Keratinocyte (primary cell): ENCODE measurements at places on chromosomes 7 and 10.

GRCh38 chr10:127834791-127835190 is 58.0 kb downstream of the CLRN3 start:
- no peak for DNase-seq

DNA sequence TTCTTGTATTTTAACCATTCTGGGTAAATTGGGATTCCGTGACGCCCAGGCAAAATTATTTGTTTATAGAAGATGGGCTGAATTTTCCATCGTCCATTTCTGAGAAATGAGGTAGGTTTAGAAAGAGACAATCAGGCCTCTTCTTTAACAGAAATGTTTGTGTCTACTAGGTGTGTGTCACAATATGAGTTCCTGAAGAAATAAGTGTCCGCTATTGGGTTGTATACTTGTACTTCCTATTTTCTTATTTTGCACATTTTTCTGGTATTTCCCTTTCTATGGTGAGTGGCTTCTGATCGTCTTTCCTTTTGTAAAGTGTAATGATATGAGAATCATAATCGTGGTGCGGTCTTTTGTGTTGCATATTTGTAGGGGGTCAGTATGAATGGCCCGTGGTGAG is 83.9 kb downstream of the TCF7L2 start:
- DNase-seq = no peak

- DNase-seq = no peak
Measured at GRCh38 chr7:15317215-15317614, 244.6 kb downstream of the AGMO start.

- DNase-seq = no peak
Measured at GRCh38 chr10:72329290-72330068, 25.2 kb downstream of the DNAJB12 start.

GRCh38 chr10:26423722-26424121 is 14.4 kb upstream of the APBB1IP start:
- DNase-seq = no peak

- DNase-seq = no peak
Measured at GRCh38 chr10:69965919-69966662, 86.6 kb upstream of the MACROH2A2 start.

DNA sequence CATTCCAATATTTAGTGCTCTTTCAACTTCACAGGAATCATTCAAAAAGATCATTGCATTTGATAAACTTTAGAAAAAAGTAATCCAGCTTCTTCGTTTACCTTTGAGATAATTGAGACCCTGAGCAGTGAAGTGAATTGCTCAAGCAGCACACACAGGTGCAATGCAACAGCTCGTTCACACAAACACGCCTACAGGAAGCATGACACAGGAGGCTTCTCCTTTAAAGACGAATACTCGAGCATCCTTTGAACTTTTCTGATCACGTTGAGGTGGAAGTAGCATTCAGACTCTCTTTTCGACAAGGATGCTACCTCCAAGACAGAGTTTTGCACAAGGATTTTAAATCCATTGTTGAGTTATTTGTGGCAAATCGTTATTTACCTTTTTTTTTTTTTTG is 18.0 kb upstream of the RSU1 start:
- DNase-seq = no peak

DNA sequence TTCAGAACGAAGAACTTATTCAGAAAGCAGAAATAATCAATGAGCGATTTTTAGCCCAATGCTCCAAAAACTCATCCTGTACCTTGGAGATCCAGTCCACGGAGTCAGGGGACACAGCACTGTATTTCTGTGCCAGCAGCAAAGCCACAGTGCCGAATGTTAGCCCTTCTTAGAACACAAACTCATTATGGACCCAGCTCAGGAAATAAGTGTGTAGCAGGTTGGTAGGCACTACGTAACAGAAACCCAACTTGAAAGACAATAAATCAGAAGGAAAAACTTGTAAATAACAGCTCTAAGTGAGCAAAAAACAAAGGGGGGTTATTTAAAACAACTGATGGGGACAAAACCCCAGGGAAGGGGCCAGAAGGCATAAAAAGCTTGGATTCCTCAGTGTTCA is 112.0 kb upstream of the PRSS1 start:
- DNase-seq = no peak

DNA sequence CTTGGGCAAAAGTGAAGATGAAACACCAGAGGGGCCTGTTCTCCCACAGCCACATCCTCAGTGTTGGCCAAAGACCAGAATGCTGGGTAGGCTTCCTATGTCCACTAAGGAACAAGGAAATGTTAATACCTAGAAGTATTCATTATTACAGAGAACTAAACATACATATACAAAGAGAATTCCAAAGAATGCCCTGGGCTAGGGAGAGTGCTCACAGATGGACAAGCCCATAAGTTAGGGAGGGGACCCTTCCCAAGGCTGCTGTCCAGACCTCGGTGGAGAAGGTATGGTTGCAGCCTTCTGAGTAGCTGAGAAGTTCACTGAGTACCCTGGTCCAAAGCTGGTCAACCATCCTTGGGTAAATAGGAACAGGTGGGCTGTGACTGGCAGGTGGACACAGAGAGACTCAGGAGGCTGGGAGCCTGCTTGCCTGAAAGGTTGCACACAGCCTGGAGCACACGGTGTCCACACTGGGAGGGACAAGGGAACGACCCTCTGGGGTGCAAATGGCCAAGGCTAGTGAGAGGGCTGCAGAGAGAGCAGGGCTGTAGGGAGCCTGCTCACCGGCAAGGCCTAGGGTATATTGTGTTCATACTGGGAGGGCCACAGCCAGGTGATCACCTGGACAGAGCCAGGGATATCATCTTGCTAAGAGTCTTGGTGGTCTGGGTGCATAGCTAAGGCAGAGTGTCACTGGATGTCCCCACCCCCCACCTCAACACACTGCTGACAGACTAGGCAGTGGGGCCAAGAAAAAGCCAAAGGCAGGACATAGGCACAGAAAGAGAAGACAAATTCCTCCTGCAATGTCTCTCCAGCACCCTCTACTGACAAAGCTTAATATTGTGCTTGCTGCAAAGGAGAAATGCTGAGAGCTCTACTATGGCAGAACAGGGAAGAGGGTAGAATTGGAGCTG is 40.3 kb downstream of the CPVL start:
- DNase-seq = no peak

DNA sequence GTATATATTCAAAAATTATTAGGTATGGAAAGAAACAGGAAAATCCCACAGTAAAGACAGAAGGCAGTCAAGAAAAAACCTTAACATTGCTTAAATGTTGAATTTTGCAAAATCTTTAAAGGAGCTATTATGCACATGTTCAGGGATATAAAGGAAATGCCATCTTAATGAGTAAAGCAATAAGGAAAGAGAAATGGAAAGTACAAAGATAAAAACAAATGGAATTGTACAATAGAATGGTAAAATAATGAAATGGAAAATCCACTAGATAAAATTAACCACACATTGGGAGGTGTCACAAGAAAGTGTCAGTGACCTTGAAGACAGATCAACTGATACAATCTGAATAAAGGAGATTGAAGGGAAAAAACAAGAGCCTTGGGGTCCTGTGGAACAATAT is 82.0 kb downstream of the KIF20B start:
- DNase-seq = no peak

- no peak for DNase-seq
Measured at GRCh38 chr7:8831376-8831775, 398.0 kb downstream of the NXPH1 start.

- DNase-seq = no peak
Measured at GRCh38 chr10:117552701-117553141, 10.2 kb downstream of the EMX2 start.

DNA sequence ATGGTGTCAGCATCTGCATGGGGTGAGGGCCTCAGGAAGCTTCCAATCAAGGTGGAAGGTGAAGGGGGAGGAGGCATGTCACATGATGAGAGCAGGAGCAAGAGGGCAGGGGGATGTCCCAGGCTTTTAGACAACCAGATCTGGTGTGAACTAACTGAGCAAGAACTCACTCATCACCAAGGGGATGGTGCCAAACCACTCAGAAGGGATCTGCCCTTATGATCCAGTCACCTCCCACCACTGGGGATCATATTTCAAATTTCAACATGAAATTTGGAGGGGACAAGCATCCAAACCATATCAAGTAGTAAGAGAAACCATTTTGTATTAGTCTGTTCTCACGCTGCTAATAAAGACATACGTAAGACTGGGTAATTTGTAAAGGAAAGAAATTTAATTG is 33.6 kb downstream of the THNSL1 start:
- DNase-seq = no peak

- DNase-seq = no peak
Measured at GRCh38 chr10:8095959-8096358, 41.5 kb downstream of the GATA3 start.

DNA sequence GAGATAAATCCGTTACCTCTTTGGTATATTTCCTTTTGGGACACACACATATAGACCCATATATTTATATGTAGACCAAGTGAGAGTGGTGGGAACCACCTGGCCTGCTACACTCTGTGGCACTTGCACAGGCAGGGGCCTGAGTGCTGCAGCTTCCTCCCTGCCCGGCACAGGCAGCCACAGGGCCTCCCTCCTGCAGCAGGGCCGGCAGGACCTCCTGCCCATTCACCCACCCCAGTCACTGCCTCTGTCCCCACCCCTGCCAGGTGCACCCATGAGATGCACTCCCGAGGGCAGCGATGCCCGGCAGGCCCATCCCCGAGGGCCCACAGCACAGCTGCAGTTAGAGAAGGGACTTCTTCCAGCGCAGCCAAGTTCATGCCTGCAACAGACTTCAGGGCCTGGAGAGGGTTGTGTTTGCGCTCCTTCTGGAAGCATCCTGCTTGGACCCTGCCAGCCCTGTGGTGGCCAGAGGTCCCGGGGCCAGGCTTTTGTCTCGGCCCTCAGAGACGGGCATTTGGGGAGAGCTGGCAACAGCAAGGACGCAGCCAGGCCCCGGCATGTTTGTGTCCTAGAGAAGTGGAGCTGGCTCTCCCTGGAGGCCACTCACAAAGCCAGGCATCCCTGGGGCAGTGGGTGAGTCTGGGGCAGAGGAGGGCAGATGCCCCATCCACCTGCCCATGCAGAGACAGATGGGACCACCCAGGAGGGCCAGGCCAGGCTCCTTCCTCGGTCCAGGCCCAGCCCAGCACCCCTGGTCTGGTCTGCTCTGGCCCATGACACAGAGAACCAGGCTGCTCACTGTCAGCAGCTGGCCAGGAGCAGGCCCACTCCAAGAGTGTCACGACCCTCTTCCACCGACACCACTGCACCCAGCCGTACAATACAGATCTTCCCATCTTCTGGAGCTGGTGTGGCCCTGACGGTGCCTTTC is 41.4 kb downstream of the PWWP2B start:
- no peak for DNase-seq

DNA sequence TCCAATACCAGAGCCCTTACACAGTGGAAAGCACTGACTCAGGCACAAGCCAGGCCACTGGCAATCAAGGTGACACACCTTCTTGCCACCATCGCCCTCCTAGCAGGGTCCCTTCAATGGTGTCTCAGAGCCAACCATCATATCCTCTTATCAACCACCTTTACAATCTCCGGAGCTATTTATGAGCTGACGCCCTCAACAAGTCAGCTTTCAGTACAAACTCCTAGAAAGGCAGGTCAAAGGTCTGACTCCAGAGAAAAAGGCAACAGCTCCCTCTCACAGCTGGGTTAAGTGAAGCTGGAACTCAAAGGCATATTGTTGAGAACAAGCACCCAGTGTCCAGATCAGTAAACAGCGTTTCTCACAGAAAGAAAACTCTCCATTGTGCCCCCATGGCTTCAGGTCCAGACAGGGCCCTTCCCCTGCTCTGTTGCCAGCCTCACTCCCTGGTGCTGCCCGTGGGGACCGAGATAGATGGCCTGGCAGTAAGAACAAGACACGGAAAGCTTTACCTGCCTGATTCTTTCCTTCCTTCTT is 2.4 kb downstream of the ZNF3 start:
- DNase-seq = no peak

DNA sequence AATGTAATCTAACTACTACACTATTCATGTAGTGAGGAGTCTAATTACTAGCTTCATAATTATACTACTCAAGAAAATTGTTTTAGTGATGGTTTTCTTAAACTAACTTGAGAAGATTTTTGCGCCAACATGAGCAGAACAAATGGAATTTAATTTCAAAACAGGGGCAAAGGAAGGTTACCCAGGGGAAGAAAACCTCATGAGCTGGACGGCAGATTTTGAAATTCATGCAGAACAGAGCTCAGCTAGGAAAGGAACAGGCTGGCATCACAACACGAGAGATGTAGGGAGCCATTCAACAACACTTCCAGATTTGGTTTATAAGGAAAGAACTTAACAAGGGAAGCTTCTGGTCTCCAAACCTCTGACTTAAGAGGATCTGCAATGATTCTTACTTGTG is 235.3 kb upstream of the PRKCQ start:
- no peak for DNase-seq

DNA sequence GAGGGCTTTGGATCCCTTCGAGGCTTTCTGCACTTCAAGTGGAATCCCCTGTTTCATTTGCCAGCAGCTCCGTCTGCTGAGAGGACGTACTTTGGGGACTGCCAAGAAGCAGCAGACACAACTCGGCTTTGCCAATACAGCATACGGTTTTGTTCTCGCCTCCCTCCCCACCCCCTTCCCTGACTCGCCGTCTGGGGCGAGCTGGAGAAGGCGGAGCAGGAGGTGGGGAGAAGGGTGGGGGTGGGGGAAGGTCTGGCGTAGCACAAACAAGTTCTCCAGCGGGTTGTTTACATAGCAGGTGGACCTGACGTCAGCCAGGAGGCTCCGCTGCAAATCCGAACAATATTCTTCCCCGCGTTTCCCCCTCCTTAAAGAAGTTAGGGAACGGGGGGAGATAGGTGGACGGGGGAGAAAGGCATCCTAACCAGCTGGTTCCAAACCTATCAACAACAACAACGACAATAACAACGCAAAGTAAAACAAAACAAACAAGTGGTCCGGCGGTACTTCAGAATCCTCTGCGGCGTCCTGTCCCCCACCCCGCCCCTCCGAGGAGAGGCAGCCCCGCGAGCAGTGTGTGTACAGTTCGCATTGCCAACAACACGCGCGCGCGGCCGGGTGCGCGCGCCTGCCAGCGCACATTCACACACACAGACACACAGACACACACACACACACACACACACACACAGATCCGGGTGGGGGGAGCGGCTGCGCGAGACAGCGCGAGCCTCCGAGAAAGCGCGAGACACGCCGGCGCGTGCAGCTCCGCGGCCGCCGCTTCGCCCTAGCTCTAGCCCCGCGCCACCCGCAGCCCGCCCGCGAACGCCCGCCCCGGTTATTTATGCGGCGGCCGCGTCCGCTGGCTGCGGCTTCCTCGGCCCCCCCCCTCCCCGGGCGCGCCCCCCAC is 167.0 kb upstream of the PPP1R3A start:
- DNase-seq = no peak

GRCh38 chr10:31977440-31978155 is 49.0 kb upstream of the ARHGAP12 start:
- DNase-seq = no peak
